Stimulated activated CD4-positive, alpha-beta T cell treated with anti-CD3 and anti-CD28 coated beads, TNF-alpha, amount 100 ng/mL, for 4 hours (primary cell): ENCODE measurements at places on chromosomes 6 and 20.

DNA sequence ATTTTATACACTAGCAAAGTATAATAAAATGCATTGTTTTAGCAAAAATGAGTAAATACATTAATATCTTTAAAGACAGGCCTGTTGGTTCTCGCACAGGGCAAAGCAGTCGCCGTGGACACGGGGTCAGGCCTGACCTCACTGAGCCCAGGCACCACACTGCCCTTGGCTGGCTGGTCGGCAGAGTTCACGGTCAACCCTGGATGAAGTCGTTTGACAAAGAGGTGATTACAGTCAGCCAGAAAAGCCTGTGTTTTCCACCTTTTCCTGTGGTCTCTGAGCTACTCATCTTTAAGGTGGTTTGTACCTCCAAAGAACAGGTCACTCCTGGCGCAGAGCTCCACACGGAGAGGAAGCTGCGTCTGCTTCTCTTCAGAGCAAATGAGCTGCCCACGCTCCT lies 191.5 kb downstream of the DLL1 start:
- DNase-seq: no peak

DNA sequence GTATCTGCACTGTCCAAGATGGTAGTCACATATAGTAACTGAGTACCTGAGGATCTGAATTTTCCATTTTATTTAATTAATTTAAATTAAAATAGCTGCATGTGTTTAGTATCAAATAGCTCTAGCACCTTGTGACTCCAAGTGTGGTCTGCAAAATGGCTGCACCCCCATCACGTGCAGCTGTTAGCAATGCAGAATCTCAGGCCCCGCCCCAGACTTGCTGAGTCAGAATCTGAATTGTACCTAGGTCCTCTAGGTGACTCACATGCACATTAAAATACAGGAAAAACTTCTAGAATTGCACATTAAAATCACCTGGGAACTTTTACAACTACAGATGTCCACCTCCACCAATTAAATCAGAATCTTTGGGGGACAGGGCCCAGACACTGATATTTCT lies 19.2 kb upstream of the FAM83C start:
- DNase-seq: no peak

DNA sequence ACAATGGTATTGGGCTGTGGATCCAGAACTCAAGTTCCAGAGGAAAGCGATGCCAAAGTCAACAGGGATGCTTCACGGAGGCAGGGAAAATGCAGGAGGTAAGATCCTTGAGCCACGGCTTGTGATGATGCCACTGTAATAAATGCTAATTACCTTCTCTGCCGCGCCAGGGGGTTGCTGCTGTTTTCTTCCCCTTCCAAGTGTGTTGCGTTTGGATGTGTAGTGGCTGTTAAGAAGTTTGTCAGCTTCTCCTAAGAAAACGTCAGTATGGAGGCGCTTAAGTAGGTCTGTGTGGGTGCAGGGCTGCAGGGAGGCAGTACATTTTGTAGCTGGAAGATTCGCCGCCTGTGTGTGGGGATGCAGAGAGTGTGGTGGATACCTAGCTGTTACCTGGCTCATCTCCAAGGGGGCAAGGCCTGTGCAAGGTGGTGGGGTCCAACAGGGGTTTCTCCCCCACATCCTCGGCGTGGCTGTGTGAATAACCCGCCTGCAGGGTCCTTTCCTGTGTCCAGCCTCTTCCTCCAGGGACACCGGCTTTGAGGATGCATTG lies 318.7 kb downstream of the CDH4 start:
- DNase-seq: no peak

DNA sequence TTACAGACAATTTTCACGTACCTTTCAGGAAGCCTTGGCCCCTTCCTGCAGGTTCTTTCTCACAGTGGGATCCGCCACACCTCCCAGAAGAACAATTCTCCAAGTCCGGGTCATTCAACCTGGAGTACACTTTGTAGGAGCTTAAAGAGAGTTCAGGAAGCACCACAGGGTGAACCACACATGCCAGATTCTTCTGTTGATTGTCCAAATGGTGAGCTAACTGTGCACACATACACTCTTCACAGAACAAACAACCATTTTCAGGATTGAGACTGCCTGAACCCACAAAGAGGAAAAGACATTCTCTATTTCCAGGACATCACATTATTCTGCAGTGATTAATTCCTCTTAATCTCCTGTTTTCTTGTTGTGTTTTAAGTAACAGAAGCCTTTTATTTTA lies 51.0 kb downstream of the SCGN start:
- DNase-seq: no peak

- no peak for DNase-seq
Measured at GRCh38 chr20:44543358-44543757, 21.5 kb upstream of the SERINC3 start.
